ENCODE measurements at places on chromosomes 6 and 20.

GRCh38 chr20:33339515-33340058, 56.6 kb downstream of the BPIFB1 start:
- DNase-seq = no peak

- DNase-seq = peak; percentile 51
Observed at GRCh38 chr20:39268981-39269461, 306.9 kb downstream of the DHX35 start.

- no peak for DNase-seq
Observed at GRCh38 chr6:72972579-72972978, 252.7 kb downstream of the KHDC1L start.

DNA sequence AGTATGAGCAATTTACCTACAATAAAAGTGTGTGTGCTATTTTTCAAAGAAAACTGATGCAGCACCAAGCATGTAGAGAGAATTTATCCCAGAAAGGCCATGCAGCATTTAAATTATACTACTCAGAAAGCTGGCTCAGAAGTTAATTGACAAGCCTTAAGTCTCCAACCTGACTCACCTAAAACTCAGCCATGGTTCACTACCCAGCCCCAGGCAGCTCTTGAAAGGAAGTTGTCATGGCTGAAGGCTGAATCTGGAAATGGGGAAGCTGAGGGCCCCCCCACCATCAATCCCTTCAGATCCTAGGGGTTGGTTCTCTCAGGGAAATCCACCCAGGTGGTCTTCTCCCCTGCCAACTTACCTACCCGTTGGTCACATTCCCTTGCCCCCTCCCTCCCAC, 19.7 kb downstream of the PPIL6 start:
- DNase-seq = no peak

DNA sequence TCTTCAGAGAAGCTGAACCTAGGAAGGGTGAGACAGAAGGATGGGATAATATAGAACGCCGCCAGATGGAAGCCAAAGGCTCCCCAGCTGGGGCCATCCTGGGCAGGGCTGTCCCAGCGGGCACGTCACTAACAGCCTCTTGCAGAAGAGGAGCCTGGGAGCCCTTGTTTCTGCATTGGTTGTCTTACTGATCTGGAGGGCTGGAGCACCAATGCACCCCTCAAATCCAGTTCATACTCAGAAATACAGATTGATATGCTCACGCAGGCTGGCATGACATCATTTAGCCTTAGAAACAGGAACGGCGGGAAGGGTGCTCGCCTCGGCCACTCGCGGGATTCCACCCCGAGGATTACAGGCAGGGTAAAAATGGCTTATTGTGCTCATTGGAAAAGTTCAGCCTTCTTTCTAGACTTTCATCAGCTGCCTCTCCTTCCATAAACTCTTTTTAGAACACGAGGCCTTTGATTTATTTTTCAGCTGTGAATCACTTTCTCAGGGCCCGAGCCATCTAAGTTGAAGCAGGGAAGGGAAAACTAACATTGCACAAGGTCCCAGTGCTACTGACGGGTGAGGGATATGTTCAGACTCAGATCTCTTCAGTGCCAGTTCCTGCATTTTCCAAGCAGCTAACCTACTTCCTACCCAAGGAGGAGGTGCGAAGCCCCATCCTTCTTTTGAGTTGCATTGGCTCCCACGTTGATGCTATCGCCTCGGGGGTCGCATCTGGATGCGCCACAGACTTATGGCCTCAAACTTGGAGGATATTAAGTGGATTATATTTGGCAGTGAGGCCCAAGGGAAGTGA, 82.3 kb downstream of the GMPR start:
- DNase-seq = no peak

GRCh38 chr20:54093423-54094267, 23.3 kb upstream of the BCAS1 start:
- no peak for DNase-seq

- DNase-seq = no peak
Observed at GRCh38 chr20:25059866-25060465, 2.0 kb upstream of the ACSS1 start.

GRCh38 chr6:134437376-134437775, 119.5 kb upstream of the SGK1 start:
- peak; percentile 17 for DNase-seq

DNA sequence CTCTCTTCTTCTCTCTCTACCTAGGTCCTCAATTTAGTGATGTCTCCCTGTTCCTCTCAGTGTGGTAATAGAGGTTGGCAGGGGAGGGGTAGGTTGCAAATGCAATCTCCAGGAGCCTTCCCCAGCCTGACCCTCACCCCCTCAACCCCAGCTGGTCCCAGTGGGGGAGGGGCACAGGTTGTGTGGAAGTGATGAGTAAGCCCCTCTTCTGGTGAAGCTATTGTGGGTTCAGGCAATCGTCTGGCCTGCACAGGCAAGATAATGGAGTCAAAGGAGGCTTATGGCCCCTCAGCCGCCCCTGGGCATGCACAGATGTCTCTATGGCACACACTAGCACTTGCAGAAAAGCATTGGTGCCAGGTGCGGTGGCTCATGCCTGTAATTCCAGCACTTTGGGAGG, 10.8 kb upstream of the ADA start:
- no peak for DNase-seq

DNA sequence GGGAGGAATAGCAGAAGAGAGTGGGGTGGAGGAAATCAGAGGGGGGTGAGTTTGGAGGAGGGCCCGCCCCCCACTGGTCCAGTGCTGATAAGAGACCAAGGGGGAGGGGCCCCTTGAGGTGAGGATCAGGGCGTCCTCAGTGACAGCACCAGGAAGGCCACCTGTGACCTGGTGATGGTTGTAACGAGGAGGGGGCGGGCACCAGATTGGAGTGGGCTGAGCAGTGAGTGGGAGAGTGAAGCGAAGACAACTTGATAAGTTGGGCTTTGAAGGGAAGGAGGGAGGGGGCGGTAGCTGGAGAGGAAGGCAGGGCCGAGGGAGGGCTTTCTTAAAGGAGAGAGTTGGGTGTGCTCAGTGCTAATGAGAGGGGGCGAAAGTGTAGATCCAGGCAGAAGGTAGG, 30.7 kb downstream of the CDH22 start:
- DNase-seq = no peak

DNA sequence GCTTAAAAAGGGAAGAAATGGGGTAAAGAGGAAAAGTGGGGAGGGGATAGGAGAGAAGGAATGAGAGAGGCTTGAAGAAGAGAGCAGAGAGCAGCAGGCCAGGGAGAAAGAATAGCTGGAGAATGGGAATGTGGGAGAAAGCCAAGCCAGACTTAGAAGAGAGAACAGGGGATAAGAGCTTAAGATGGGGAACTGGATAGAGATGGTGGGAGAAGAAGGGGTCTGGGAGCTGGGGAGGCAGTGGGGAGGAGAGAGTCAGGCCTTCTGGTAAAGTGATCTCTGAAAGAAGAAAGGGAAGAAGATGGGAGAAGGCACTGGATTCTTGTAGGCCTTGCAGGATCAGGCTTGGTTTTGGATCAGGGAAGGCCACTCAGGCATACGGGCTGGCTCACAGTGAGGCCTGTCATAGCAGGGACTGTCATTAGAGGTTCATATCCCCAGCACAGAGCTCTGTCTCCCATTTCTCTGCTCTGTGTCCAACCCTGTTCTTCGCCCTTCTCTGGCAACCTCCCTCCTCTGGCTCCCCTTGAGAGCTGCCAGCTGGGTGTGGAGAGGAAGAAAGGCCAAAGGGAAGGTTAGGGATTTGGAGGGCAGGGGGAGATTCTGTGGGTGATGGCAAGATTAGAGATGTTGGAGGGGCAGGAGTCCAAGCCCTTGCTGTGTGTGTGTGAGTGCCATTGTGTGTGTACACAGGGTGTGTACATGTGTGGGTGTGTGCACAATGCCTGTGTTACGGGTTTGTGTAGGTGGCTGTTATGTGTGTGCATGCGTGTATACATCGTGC, 9.3 kb downstream of the SYNGAP1 start:
- no peak for DNase-seq

DNA sequence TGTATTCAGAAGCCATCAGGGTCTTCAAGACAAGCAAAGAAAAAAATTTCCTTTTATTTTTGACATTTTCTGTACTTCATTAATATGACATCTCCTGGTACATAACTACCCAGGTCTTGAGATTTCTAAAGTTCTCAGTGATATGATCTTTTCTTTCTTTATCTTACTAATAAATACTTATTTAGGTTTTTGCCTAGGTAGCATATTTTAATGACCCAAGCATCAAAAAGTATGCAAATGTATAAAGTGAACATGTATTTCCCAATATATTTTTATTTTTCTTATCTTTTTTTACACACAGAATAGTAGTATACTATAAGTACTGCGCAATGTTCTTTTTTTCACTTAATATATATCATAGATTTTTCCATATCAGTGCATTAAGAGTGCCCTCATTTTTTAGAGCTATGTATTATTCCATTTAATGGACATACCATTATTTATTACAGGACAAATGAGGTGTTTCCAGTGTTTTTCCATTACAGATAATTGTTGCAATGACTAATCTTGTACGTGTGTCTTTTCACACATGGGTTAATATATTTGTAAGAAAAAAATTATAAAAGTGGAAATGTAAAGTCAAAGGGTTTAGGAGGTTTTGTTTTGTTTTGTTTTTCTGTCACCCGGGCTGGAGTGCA, 107.0 kb downstream of the KCNQ5 start:
- no peak for DNase-seq

DNA sequence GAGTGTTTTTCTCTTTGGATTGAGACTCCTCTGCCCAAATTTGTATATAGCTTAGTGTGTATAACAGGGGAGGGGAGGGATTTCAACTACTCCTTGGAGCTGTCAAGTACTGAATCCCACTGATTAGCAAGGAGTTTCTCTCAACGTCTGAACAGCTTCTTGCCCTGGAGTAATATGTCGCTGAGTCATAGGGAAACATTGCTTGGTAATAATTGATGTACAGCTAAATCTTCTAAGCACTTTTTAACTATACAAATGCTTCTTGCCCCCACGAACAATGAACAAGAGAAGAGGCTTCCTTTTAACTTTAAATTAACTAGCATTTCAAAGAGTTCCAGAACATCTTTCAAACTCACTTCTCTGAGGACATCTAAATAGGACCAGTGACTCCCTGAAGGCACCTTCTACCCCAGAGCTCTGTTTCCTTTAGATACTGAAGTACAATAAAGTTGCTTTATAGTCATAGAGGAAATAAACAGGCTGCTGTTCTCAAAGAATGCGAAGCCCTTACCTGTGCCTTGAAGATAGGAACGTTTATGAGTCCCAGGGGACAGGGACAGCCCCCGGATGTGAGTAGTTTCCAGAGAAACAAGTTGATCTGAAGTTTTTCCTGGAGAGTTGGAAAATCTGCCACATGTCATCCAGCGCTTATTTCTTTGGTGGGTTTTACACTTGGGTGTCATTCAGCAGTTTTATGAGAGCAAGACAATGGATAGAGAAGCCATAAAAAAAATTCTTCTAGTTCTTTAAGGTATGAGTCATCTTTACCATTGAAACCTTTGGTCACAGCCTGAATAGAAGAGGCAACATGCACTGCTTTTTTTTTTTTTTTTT, 462.5 kb upstream of the BTBD3 start:
- peak; percentile 91 for DNase-seq

- DNase-seq = no peak
Observed at GRCh38 chr6:31861919-31862343, 690 bp downstream of the NEU1 start.

GRCh38 chr6:121603486-121603885, 168.0 kb downstream of the GJA1 start:
- no peak for DNase-seq

GRCh38 chr6:112038268-112038667, 15.6 kb upstream of the CCN6 start:
- no peak for DNase-seq

DNA sequence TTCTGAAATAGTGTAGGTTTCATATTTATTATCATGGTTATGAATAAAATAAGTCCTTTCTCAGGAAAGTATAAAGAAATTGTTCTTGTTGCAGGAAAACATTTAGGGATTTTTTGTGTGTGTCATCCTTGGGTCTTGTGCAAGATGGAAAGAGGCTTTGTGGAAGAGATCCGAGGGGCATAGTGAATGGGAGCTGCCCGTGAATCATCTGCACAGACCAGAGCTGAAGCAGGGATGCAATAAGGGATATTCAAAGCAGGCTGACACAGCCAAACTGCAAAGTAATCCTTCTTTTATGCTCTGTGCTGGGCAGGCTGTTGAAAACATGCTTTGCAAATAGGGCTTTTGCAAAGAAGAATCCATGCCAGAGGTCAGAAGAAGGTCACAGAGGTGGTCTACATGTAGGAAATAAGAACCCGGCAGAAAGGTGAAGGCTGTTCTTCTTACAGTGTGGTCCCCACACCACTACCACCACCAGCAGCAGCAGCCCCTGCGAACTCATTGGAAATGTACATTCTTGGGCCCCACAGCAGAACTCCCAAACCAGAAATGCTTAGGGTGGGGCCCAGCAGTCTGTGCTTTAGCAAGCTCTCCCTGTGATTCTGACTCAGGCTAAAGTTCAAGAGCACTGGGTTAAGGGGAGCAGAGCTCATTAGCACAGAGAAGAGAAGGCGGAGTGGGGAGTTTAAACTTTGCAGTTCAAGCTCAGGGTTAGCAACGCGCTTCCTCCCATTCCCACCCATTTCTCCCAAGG, 237.6 kb downstream of the QKI start:
- DNase-seq = no peak

GRCh38 chr6:74654296-74654695, 551.6 kb downstream of the COL12A1 start:
- no peak for DNase-seq

DNA sequence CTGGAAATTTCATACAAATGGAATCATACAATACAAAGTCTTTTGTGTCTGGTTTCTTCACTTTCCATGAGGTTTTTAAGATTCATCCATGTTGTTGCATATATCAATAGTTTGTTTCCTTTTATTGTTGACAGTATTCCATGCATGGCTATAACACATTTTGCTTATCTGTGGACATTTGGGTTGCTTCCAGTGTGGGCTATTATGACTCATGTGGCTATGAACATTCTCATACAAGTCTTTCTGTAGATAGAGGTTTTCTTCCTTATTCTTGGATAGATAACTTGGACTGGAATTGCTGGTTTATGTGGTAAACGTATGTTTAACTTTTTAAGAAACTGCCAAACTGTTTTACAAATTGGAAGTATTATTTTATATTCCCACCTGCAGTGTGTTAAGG, 30.0 kb upstream of the KIF6 start:
- no peak for DNase-seq

- DNase-seq = no peak
Observed at GRCh38 chr6:104431096-104431495, 428.6 kb downstream of the HACE1 start.

DNA sequence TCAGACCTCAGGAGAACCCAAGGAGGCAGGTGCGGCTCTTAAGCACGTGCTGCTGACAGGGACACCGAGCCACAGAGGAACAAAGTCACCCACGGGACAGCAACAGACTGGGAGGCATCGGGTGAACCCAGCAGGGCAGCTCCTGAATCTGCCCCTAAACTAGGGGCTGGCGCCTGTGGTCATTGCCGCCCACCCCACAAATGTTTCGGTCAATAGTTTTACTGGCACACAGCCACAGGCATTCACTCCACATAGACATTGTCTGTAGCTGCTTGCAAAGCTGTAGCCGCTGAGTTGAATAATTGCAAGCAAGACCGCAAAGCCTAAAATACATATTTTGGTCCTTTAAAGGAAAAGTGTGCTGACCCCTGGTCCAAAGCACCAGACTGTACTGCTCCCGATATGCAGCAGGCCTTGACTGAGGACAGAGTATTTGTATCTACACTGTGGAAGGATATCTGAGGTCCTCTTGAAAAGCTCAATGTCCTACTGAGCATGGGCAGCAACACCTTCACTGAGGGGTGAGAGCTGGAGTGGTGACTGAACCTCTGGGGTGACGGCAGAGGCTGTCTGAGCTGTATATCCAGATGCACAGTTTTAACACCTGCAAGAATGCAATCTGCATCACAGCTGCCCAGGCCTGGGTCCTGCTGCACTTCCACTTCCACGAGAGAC, 310.3 kb downstream of the THBS2 start:
- DNase-seq = no peak
